ENCODE measurements at places on chromosomes 1 and 21. TPM values are rescaled to one million over a fixed set of nuclear protein-coding genes. Genes with fewer than 3 reads are reported as not detected.

The SPTA1 gene
- polyA plus RNA-seq = 0.07 TPM

The RNF223 gene
- not detected for polyA plus RNA-seq

The TNFRSF18 gene
- polyA plus RNA-seq = not detected

The ST6GALNAC5 gene
- 0.24 TPM for polyA plus RNA-seq

The C21orf58 gene
- polyA plus RNA-seq = 2.3 TPM

The INSRR gene
- polyA plus RNA-seq = not detected

The KLHDC8A gene
- polyA plus RNA-seq = not detected

The NMNAT2 gene
- 0.61 TPM for polyA plus RNA-seq

The ECM1 gene
- polyA plus RNA-seq = 137 TPM

The DCLRE1B gene
- polyA plus RNA-seq = 3.4 TPM

The RNU1-3 gene
- not detected for polyA plus RNA-seq

The KCNN3 gene
- not detected for polyA plus RNA-seq

The FGR gene
- not detected for polyA plus RNA-seq

The EIF4G3 gene
- 64.9 TPM for polyA plus RNA-seq

The EPHA2 gene
- 9.8 TPM for polyA plus RNA-seq

The SPRR2E gene
- not detected for polyA plus RNA-seq

The FAM177B gene
- not detected for polyA plus RNA-seq

The PEX10 gene
- polyA plus RNA-seq = 15.4 TPM

The UQCRHL gene
- 1.3 TPM for polyA plus RNA-seq

The SEC16B gene
- polyA plus RNA-seq = 2.7 TPM

The LCE2C gene
- polyA plus RNA-seq = 0.12 TPM

The TFF3 gene
- polyA plus RNA-seq = not detected

The RNF186 gene
- not detected for polyA plus RNA-seq

The TRIM58 gene
- polyA plus RNA-seq = 3.5 TPM

The ZNF593 gene
- polyA plus RNA-seq = 17.6 TPM

The HORMAD1 gene
- polyA plus RNA-seq = not detected

The WNT9A gene
- 1.0 TPM for polyA plus RNA-seq

The ST6GALNAC3 gene
- polyA plus RNA-seq = 0.34 TPM

The SPRR1B gene
- not detected for polyA plus RNA-seq

The FCRL6 gene
- not detected for polyA plus RNA-seq

The GPR37L1 gene
- not detected for polyA plus RNA-seq

The AIRE gene
- polyA plus RNA-seq = not detected

The LRRC8D gene
- polyA plus RNA-seq = 40.0 TPM

The KIF14 gene
- polyA plus RNA-seq = 2.2 TPM
